ENCODE measurements at places on chromosomes 3 and 15. TPM values are rescaled to one million over a fixed set of nuclear protein-coding genes. Genes with fewer than 3 reads are reported as not detected.

DNA sequence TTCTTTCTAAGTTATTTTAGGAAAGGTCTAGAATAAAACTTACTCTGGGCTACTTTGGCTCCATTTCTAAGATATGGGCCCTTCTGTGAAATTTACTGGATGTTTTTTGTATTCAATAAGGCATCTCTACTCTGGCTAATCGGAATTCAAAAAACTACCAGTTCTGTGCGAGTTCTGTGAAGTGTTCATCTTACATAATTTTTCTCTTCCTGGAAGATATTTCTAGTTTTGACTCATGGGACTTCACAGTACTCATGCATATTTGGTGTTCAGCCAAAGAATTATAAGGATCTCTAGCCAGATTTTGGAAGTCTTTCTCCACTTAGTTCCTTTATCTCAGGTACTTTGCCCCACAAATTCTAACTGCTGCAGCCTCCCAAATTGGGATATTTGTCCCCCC is 46.4 kb upstream of the MBNL1 start:
- DNase-seq: no peak

Gene AADACL2
- not detected for total RNA-seq

GRCh38 chr3:101970905-101971304 is 121.6 kb downstream of the NFKBIZ start:
- no peak for DNase-seq

GRCh38 chr15:34659056-34659455 is 75.6 kb upstream of the GOLGA8B start:
- DNase-seq: no peak

DNA sequence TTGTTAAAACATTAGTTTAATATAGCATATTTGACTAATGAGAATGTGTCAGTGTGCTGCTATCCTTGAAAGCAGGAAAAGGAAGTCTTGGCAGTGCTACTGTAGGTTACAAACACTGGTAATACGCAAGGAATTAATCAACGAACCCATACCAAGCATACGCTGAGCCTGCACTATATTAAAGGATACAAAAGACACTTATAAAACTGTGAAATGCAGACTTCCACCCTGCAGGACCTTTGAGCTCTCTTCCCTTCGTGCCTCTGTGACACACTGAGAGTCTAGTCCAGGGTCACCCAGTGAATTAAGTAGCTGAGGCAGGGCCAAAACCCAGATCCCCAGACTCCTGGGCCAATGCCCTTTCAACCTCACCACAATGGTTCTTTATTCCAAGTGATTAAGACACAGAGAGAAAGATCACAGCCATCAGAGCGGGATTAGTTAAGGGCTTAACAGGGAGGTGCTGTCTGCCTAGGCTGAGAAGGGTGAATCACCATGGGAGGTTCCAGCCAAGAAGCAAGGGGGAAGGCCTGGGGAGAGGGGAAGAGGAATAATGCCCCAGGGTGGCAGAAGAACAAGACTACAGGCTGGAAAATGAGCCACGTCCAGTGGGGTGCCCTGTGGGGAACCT is 6.8 kb downstream of the ANXA2 start:
- no peak for DNase-seq

Gene USP13
- 5.6 TPM for total RNA-seq

DNA sequence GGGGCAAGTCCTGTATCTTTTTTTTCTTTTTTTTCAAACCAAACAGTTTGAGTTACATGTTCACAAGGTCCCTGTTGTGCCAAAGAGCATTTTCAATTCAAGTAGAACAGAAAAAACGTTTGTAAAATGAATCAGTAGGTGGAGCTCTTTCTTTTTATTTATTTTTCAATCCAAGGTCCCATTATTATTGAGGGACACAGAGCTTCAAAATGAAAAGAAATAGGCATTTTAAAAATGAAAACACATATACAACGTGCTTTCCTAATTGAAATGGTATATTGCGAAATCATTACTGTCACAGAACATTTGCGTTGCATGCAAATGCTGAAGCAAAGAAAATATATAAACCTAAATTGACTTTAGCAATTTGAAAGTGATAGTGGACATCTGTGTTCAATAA is 711.0 kb downstream of the MECOM start:
- DNase-seq: no peak

DNA sequence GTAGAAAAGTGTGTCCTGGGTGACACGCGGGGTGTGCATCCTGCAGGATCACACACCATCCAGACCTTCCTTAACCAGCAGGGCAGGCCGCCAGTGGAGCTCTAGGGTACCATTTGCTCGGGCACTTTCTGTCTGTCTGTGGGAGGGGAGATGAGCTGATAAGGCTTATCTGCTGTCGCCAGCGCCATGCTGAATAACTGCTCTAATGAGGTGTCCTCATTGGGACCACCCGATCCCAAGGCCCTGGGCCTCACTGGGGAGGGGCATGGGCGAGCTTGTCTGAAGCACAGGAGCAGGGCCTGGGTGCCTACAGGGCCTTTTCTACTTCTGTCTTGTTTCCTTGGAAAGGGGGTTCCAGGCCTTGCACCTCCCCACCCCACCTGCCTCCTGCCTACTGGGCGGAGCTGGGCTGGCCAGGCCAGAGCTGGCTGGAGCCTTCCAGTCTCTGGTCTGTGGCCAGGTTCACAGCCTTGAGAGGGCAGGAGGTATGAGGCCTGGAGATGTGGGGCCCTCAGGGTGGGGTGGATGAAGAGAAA is 2.5 kb upstream of the GATA2 start:
- no peak for DNase-seq

DNA sequence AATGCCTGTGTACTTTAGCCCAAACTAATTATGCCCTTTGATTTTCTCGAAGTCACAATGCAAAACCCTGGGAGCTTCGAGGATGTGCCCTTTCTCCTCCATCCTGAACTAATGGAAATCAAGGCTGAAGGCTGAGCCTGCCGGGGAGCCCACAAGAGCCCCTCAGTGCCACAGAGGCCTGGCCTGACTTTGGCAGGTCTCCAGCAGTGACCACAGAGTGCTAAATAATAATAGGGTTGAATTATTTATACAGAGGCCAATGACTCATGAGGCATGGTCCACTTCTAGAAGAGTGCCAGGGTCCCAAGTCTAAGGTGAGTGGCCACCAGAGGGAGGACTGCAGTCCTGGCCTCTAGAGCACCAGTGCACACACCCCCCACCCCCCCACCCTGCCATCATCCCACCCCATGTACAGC is 19.1 kb upstream of the GLCE start:
- no peak for DNase-seq

GRCh38 chr3:159032311-159032710 is 230.5 kb downstream of the MFSD1 start:
- no peak for DNase-seq

- no peak for DNase-seq
These were observed 609 bp downstream of the RNF13 start for GRCh38 chr3:149813367-149814281.

Gene LARP6
- total RNA-seq: 5.9 TPM

GRCh38 chr3:195703776-195704175 is 17.0 kb upstream of the MUC20 start:
- no peak for DNase-seq

GRCh38 chr15:74400313-74400860 is 32.9 kb upstream of the CYP11A1 start:
- no peak for DNase-seq

- DNase-seq: no peak
These were observed 150.2 kb downstream of the PLCH1 start for GRCh38 chr3:155594526-155595187.

Gene HEMK1
- total RNA-seq: 13.3 TPM

- no peak for DNase-seq
These were observed 58.6 kb downstream of the MAP2K5 start for GRCh38 chr15:67601073-67601472.

DNA sequence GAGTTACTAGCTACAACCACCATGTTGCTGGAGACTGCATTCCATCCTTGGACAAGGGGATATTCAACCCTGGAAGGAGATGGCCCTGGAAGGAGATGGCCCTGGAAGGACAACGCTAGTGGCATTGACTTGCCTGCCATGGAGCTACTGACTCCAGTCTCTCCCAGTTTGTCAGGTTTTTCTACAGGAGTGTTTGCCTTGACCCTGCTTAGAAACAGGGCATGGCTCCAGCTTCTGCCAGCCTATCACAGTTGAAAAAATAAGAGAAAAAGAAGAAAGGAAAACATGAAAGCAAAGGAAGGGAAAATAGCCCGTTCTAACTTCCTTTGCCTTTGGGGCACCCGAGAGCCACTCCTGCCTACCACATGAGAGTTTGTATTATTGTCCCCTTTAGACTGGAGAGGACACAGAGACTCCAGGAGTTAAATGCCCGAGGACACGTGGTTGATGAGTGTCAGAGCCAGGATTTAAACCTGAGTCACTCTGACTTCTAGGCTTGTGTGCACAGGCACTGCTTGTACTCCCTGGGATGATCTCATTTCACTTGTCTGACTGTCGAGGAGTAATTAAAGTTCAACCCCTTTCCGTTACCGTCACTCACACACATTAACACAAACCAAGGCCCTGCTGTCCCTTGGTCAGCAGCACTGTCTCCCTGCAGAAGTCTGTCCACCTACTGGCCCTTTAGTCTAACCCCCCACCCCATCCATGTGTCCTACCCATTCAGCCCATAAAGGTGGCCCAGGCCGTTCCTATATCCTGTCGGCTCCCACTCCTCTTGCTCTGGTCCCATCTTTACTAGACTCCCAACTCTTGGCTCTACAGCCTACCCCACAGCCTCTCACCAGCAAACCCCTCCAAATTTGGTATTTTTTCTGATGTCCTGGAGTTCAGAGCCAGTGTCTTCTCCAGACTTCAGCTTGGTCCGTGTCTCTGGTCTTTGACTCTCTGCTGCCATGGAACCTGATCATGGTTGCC is 46.1 kb downstream of the C2CD4A start:
- DNase-seq: peak; percentile 75

DNA sequence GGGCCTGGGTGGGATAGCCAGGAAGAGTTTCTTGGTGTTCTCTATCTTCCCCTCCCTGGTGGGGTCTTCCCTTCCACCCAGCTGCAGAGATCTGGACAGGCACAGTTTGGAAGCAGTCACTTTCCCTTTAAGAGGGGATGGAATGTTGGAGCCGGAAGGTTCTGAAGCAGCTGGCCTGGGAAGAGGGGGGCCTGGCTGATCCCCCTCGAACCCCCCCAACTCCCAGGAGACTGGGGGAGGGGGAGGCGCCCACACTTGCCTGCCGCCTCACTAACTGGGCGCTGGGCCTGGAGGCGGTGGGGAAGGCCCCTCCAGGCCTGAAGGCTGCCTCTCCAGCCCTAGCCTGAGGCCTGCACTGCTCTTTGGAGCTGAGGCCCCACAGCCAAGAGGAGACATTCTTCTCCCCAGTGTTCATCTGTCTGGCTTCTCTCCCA is 1.4 kb downstream of the DVL3 start:
- DNase-seq: peak; percentile 47

DNA sequence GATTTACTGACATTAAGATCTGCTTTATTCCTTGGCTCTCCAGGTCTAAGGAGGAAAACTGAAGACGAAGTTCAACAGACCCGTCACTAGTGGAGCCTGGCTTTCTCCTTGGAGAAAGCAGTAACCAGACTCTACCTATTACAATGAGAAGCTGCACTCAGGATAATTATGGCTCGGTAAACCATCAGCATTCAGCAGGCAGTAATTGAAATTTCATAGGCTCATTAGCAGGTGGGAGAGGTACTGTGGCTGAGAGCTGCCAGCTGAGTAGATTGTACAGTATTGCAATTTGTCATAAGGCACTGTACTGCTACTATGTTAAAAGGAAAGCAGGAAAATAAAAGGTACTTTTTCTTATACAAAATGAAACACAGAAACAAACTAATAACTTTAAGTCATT is 51.2 kb downstream of the CHAC1 start:
- no peak for DNase-seq

- no peak for DNase-seq
These were observed 17.8 kb upstream of the CLDN1 start for GRCh38 chr3:190340071-190340470.

GRCh38 chr15:60814062-60814461 is 335.1 kb upstream of the ICE2 start:
- DNase-seq: no peak

Gene TM6SF1
- total RNA-seq: 1.7 TPM

All from pancreas (tissue), 10 donors.